ENCODE measurements at places on chromosomes 16 and 17.

DNA sequence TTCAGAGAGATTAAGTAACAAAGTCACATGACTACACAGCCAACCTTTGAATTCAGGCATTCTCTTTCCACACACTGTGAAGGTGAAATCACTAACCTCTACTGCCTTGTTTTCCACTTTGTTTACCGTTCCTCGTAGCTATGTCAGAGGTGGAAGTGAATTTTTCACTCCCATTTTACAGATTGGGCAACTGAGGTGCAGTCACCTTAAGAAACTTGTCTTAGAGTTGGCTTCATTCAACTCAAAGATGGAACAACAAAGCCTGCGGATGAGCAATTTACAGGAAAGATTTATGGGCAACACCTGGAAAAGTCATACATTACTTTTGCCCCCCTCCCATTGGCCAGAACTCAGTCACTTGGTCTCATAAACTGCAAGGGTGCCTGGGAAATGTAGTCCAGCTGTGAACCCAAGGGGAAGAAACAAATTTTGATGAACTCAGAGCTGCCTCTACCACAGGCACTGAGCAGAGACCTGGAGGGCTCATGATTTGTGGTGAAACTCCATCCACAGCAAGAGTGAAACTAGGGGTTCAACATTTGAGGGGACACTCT is 784.6 kb upstream of the EEF2KMT start:
- DNase-seq, result no peak

DNA sequence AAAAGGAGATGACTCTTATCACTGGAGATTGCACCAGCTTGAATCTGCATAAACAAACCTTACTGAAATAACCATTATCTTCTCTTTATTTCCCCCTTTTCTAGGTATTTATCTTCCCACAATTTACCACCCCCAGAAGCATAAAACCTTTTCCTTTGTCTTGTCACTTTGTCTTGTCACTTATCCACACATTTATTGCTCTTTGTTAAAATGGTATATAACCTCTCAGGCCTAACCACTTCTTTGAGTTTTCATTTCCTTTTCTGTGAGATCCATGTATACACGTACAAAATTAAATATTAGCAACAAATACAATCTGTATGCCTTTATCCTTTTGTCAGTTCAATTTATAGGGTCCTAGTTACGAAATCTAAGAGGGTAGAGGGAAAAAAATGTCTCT is 122.9 kb downstream of the CACNG3 start:
- DNase-seq, result no peak

GRCh38 chr17:38732376-38733281 is 2.5 kb downstream of the CISD3 start:
- DNase-seq, result no peak

- no peak for DNase-seq
Observed at GRCh38 chr16:17408296-17408695, 62.5 kb downstream of the XYLT1 start.

GRCh38 chr17:45361451-45361850 is 44.6 kb upstream of the MAP3K14 start:
- DNase-seq, result no peak

DNA sequence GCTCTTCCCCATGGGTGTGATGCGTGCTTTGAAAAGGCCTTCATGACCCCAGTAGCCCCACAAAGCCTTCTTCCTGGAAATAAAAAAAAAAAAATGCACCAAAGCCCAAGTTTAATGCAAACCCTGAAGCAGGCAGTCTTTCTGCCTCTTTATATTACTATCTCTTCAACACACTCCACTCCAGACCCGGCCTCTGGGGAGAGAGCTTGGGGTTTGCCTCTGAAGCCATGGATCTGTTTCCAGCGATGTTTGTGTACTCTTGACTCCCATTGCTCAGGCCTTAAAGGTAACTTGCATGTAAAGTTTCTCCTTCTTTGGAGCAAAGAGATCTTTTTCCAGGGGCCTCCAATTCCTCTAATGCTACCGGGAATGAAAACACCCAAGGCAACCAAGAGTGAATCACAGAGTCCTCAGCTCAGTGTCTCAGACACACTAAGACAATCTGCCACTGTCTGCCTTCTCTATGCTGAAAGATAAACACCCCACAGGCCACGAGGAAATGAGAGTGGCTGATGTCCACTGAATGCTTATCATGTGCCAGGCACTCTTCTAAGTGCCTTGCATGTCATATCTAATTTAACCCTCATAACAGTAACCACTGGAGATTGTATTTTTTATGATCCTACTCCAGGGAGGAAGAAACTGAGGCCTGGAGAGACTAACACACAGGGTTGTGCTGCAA is 56.4 kb upstream of the AKTIP start:
- DNase-seq, result no peak

All from activated T-cell treated with anti-CD3 and anti-CD28 coated beads for 24 hours (primary cell).